Stimulated activated CD4-positive, alpha-beta T cell treated with anti-CD3 and anti-CD28 coated beads, TNF-alpha, amount 100 ng/mL, for 48 hours (primary cell): ENCODE measurements at places on chromosomes 5 and 9.

DNA sequence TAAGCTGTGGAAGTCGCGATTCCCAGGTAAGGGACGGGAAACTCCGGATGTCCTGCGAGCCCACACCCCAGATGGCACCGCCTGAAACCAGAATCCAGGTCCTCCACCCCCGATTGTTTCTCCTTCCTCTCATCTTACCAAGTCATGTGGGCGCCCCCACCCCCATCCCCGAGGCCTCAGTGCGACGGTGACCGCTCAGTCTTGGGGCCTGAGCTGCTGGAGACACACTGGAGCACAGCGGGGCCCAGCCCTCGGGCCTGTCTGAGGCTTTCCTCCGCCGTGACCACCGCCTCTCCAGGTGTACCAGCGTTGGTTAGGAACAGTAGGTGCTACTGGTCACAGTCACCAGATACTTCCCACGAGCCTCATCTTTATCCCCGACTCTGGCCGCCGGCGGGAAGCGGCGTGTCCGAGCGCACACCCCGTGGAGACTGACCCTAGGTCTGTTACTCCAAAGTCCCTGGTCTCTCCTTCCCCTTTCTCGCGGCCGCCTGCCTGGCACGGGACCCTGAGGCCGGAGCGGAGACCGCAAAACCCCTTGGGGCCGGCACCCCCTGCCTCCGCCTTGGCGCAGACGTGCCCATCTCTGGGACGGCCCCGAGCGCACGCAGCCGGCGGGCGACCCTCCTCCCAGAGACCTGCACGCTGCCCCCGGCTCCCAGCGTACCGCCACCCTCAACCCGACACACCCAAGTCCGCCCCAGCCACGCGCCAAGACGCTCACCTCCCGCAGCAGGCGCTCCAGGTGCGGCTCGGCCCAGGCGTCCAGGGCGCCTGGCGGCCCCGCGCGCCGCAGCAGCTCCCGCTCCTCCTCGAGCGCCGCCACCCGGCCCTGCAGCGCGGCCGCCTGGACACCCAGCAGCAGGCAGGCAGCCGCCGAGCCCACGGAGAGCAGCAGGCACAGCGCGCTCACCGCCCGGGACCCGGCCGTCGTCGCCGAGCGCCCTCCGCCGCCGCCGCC is 733 bp downstream of the COL23A1 start:
- no peak for DNase-seq

DNA sequence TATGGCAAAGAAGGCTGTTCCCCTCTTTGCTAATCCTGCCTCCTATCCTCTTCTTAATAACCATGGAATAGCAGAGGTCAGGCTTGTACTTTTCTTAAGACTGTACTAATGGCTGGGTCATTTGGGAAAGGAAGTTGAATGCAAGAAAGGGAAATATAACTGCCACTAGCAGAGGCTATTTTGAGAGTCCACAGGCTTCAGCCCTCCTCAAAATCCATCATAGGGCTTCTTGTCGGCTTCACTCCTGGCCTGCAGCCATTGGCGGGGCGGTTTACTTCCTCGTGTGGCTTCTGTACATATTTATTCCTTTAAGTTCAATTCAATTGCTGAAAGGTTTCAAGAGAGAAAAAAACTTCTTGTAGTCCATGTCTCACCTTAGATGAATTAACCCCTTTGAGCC is 2.8 kb upstream of the PARP8 start:
- no peak for DNase-seq

DNA sequence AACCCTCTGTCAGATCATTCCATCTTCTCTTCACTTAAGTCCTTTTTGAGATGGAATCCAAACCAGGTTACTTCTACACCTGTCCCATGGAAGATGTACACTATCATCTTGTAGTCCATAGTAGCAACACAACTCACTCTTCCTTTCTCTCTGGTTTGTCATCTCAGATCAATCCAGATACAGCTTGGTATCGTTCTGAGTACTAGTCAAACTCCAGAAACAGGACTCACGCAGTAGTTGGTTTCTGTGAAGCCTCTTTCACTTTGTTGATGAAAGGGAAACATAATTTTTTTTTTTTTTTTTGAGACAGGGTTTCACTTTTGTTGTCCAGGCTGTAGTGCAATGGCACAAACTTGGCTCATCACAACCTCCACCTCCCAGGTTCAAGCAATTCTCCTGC is 484.0 kb downstream of the PRDM9 start:
- DNase-seq: no peak

DNA sequence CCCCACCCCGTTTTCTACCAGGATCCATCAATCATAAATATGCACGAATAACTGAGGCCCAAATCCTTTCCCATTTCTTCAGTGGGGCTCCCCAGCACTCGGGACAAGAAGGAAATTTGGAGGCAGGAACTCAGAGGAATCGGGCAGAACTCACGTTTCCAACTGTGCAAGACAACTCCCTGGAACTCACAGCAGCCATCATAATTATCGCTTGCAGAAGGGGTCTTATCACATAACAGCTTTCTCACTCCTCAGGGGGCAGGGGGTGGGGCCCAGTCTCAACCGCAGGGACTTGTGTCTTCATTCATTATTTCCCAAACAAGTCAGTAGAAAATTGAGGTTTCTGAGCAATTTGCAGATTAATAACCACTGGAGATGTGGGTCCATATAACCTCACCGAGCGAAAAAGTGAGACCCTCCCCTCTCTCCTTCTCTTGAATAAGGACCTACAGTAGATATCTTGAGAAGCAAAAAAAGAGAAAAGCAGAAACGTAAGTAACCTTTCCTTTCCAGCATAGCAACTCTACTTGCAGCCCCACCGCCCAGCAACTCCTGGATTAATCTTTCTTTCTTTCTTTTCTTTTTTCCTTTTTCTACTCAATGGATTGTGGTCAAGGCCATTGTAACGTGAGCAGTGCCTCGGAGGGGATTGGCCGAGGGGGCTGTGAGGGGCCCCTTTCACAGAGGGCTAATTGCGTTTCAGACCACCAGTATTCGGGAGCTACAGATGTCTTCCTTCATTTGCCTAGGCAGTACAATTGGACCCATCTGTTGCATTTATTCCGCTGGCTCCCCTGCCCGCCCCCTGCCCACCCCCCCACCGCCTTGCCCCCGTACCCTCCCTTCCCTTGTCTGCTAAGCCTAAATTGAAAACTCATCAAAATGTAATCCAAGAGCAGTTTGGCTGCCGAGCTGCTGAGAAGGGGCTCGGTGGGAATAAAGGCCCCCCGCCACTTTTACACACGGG is 24.7 kb upstream of the TIFAB start:
- no peak for DNase-seq

DNA sequence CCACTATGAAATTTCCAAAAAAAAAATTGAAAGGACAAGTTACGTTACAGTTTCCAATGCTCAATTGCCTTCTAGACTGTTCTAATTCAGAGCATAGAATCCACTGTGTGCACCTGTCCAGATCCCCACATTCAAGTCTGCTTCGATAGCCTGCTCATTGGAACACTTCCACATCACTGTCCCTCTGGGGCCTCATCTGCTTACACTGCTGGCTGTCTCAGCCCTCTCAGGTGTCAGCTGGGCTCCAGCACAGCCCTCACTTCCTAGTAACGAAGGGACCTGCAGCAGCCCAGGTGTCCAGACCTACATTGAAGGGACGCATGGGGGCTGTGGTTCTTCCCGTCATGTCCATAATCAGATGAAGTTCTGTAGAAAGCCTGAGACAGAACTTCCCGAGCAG is 94.3 kb upstream of the EMB start:
- no peak for DNase-seq

- no peak for DNase-seq
Measured at GRCh38 chr9:18009902-18010301, 431.0 kb downstream of the SH3GL2 start.

GRCh38 chr5:36403632-36404311 is 102.1 kb upstream of the RANBP3L start:
- no peak for DNase-seq

GRCh38 chr5:74107899-74108298 is 481.9 kb downstream of the ARHGEF28 start:
- DNase-seq: no peak
